ENCODE measurements at places on chromosomes 4 and X. TPM values are rescaled to one million over a fixed set of nuclear protein-coding genes. Genes with fewer than 3 reads are reported as not detected.

GRCh38 chr4:67699603-67700002, 1.4 kb downstream of the UBA6 start:
- H3K4me3 ChIP-seq, result peak overlapping the region; percentile 98
- no peak overlapping the region for H3K27ac ChIP-seq
- no peaks in the 10 kb centered on the region for H3K27me3 ChIP-seq
- DNase-seq, result no peak

DNA sequence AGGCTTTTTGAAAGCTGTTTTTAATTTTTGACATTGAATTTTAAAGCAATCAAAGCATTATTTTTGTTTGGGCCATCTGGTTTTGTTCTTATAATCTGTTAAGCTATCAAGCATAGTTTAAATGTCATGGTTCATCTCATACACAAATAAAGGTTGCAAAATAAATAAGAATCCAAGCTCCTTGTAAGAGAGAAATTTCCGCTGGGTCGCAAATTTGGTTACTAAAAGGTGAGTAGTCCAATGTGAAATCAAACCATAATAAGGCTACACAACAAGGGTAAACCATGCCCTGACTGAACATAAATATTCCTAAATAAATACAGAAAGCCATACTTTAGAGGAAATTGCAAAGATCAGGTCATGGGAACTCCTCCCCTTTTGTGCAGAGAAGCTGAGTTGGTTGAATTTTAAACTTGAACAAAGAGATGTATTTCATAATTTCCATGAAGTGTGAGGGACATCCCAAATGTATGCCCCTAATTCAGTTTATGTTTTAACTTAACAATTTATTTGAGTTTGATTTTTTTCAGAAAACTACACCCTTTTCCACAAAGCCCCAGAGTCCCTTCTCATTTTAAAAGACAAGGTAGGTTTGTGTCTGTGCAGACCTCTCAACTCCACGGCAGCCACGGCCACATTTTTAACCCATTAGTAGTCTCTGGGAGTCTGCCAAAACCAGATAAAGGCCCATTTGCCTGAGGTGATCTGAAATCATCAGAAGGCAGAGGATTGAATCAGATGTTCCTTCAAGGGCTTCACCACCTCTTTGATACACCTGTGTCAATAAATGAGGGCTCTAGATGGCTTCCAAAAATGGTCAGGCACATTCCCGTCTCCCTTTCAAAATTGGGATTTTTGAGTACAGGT, 85.2 kb downstream of the PLAC1 start:
- H3K27me3 ChIP-seq, result no peaks in the 10 kb centered on the region
- no peak for DNase-seq
- no peaks in the 10 kb centered on the region for H3K36me3 ChIP-seq

GRCh38 chrX:145190801-145191389, 56.4 kb upstream of the SPANXN1 start:
- no peak for DNase-seq
- no peak overlapping the region for H3K27ac ChIP-seq
- no peaks in the 10 kb centered on the region for H3K4me1 ChIP-seq
- no peaks in the 10 kb centered on the region for H3K27me3 ChIP-seq
- peaks cover 2% of the 10 kb centered on the region for H3K36me3 ChIP-seq

GRCh38 chr4:92104506-92104905, 199.3 kb upstream of the GRID2 start:
- H3K4me3 ChIP-seq, result no peak overlapping the region
- H3K4me1 ChIP-seq, result no peaks in the 10 kb centered on the region
- no peaks in the 10 kb centered on the region for H3K36me3 ChIP-seq
- no peak overlapping the region for H3K27ac ChIP-seq
- H3K27me3 ChIP-seq, result no peaks in the 10 kb centered on the region
- no peak for DNase-seq

The PDHA2 gene
- not detected for total RNA-seq

GRCh38 chr4:2660596-2661211, 95.4 kb downstream of the TNIP2 start:
- peaks cover 19% of the 10 kb centered on the region for H3K36me3 ChIP-seq
- H3K27me3 ChIP-seq, result no peaks in the 10 kb centered on the region
- no peak overlapping the region for H3K27ac ChIP-seq
- H3K4me1 ChIP-seq, result no peaks in the 10 kb centered on the region
- DNase-seq, result no peak
- no peak overlapping the region for H3K4me3 ChIP-seq

GRCh38 chrX:109826954-109827708, 94.1 kb upstream of the ACSL4 start:
- no peak overlapping the region for H3K4me3 ChIP-seq
- no peaks in the 10 kb centered on the region for H3K36me3 ChIP-seq
- H3K4me1 ChIP-seq, result no peaks in the 10 kb centered on the region

GRCh38 chr4:4871242-4871572, 11.7 kb downstream of the MSX1 start:
- H3K4me1 ChIP-seq, result peaks cover 24% of the 10 kb centered on the region
- H3K4me3 ChIP-seq, result no peak overlapping the region
- no peaks in the 10 kb centered on the region for H3K36me3 ChIP-seq
- H3K27ac ChIP-seq, result no peak overlapping the region
- no peak for DNase-seq
- peaks cover 39% of the 10 kb centered on the region for H3K27me3 ChIP-seq

DNA sequence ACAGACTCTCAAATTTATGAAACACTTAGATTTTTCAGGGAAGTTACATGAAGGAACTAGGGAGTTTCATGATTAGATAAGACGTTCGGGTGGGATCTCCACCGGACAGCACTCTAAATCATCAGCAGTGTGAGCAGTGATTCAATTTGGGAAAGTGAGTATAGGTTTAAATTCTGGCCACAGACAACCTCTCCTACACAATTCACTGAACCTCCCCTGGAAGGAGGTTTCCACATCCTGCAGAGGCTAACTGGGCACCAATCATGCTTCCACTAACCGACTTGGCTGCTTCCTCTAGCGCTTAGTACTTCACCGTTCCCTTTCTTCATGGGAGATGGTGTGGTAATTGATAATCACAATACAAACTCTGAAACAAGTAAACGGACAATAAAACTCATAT, 5.6 kb downstream of the CXCL9 start:
- H3K4me3 ChIP-seq, result no peak overlapping the region
- peaks cover 11% of the 10 kb centered on the region for H3K4me1 ChIP-seq
- no peaks in the 10 kb centered on the region for H3K36me3 ChIP-seq
- no peak for DNase-seq
- H3K27ac ChIP-seq, result no peak overlapping the region

The PHKA1 gene
- 9.7 TPM for total RNA-seq
